ENCODE measurements at places on chromosomes 16 and 17.

DNA sequence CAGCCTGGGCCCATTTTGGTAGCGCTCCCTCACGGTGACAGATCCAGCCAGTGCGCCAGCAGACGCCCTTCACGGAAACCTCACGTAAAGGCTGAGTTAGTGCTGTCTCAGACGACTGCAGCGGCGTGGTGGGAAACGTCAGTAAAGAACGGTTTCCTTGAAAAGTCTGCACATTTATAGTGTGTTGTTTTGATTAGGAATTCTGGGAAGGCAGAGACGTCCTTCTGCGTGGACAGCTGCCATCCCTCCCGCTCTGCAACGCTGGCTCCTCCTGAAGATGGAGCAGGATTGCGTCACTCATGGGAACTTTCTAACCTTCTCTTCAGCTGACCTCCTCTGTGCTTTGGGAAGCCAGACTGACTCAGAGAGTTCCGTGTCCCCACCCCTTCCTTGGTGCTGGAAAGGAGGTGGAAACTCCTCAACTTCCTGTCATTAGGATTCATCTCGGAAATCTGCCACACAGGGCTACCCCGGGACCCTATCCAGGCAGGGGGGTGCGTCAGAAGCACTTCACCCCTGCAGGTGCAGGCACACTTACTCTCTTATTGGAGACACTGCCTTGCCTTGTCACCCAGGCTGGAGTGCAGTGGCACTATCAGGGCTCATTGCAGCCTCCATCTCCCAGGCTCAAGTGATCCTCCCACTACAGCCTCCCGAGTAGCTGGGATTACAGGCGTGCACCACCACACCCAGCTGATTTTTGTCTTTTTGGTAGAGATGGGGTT, 24.3 kb upstream of the CRISPLD2 start:
- no peak for DNase-seq

- peak; percentile 89 for DNase-seq
Observed at GRCh38 chr17:49230636-49231562, at the start of gene PHOSPHO1. Gene PHOSPHO1, minus strand, starts transcription at chr17:49230787. Its CDS starts 4,096 bp downstream, at chr17:49226691.

DNA sequence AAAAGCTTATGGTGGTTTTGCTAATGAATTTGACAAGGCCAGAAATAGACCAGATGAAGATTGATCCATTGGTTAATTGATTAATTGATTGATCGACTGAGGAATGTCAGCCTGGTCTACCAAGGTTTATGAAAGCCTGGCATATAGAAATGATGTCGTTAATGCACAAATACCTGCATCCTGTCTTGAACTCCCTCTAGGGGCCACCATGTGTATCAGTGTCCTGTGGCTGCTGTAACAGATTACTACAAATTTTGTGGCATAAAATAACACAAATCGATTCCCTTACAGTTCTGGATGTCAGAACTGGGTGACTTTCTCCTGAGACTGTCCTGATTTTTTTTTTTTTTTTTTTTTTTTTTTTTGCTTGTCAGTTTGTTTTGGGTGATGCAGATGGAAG, 553.2 kb downstream of the MAF start:
- DNase-seq: peak; percentile 14

DNA sequence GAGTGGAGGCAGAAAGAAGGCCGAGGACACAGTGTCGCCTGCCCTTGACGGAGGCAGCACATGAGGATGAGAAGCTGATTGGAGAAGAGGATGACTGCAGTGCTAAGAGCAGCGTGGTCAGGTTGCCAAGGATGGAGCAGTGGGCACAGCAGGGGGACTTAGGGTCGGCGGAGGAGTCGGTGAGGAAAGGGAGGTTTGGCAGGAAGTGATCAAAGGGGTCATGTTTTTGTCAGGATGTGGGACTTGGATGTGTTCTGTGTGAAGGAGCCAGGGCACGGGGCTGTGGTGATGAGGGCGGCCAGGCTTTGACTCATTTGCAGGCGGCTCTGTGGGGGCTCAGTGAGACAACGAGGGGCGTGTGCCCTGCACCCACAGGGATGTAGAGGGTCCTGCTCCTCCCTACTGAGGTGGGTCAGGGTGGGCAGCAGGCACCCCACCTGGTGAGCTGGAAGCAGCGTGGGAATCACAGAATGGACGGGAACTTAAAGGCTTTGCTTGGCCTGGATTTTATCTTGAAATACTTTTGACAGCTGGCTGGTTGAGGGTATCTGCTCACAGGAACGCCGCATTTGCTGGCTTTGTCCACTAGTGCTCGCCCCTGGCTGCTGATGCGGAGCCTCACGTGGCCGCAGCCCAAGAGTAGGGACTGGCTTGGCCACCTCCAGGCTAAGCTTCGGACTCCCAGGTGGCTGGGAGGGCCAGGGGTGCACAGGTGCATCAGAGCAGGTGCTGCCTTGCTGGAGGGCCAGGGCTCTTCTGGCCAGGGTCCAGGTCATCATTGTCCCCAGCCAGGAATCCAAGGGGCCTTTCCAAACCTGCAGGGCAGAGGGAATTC, 6.0 kb downstream of the MPG start:
- no peak for DNase-seq

DNA sequence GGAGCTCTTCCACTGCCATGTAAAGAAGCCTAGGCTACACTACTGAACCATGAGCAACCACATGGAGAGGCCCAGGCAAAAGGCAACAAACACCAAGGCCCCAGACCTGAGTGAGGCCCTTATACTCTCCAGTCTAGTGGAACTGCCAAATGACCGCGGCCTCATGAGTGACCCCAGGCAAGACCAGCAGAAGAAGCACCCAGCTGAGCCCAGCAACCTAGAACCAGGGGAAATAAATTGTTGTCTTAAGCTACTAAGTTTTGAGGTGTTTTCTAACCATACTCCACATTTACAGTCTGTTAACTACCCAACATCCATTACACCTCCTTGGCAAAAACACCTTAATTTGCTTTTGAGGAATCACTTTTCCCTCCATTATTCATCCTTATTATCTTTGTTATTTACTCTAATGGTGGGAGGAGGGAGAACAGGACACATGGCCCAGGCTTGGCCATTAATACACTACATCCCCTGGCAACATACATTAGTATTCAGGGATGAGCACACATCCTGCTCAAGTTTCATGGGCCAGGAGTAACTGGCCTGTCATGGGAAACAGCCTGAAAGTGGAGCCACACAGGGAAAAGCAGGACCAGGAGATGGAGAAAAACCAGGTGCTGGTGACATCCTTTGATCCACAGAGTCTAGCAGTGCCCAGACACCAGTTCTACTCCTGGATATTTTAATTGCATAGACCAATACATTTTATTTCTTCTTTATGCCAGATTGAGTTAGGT, 26.2 kb downstream of the SLC39A11 start:
- no peak for DNase-seq

DNA sequence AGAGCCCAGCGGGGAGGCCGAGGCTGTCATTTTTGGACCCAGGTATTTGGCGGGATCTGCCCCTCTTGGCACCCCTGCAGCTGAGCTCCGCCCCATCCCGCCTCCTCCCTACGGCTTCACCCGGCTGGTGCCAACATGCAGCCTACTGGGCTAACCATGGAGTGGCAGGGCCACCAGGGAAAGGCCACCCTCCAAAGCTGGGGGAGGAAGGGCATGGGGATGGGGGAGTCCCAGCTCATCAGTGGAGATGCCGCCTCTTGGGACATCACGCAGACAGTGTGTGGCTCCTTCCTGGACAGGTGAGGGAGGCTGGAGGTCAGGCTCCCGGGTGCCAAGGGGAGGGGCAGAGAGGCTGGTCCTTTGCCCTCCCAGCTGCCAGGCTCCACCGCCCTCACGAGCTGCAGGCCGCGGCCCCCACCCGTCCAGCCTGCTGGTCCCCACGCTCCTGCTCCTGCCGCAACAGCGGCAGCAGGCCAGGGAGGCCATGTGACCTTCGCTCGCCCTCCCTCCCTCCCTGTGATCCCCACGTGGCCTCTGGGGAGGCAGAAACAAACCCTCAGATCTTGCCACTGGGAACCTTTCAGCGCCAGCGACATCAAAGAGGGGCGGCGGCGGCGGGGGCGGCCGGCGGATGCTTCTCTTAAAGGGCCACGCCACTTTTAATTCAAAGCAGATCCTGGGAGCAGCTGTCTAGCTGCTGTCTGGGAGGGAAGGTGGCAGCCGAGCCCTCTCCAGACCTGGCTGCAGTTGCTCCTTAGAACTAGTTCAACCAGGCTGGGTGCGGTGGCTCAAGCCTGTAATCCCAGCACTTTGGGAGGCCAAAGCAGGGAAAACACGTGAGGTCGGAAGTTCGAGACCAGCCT, 6.8 kb upstream of the NOTUM start:
- DNase-seq: peak; percentile 84

DNA sequence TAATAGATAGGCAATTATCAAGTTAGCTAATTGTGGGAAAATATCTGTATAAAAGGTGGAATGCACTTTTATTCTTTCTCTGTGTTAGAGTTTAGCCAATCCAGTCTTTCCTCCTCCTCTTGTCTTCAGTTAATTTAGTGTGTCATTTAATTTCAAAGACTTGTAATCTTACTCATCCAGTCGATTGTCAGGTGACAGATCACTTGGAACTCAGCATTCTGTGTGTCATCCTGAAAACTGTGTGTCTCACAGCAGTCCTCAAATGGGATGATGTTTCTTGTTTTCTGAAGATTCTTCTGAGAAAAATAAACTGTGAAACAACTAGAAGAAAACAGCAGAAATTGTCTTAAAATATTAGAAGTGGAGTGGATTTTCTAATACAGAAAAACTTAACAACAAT, 290 bp upstream of the KRTAP4-1 start:
- no peak for DNase-seq

GRCh38 chr16:53904533-53904932, 200.6 kb downstream of the FTO start:
- DNase-seq: no peak

GRCh38 chr17:4393806-4394205, 27.3 kb upstream of the UBE2G1 start:
- peak; percentile 50 for DNase-seq

GRCh38 chr16:48583075-48584065, 26.6 kb downstream of the N4BP1 start:
- no peak for DNase-seq

DNA sequence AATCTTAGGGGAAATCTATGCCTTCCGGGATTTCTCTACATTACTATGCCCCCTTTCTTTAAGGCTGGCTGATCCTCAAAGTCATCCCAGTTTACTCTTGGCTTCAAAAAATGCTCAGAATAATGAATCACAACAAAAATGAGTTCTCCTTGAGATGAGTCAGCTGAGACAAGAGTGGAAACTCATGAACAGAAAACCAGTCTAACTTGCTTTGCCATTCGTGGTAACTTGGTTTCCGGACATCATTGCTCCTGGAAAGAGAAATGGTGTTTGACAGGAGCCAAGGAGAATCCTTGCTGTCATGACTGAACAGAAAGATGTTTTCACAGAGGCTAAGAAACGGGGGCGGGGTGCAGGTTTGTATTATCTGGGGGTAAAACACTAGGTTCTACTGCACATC, 435.6 kb upstream of the DYNLRB2 start:
- no peak for DNase-seq

DNA sequence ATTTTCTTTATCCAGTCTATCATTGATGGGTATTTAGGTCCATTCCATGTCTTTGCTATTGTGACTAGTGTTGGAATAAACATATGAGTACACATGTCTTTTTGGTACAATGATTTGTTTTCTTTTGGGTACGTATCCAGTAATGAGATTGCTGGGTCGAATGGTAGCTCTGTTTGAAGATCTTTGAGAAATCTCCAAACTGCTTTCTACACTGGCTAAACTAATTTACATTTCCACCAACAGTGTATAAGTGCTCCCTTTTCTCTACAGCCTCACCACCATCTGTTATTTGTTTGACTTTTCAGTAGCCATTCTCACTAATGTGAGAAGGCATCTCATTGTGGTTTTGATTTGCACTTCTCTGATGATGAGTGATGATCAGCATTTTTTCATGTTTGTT, 103.7 kb downstream of the GOSR1 start:
- DNase-seq: no peak

- peak; percentile 88 for DNase-seq
Observed at GRCh38 chr16:69469807-69470561, 45.6 kb downstream of the CYB5B start.

GRCh38 chr17:4808378-4808767, 1.4 kb downstream of the PLD2 start:
- no peak for DNase-seq

DNA sequence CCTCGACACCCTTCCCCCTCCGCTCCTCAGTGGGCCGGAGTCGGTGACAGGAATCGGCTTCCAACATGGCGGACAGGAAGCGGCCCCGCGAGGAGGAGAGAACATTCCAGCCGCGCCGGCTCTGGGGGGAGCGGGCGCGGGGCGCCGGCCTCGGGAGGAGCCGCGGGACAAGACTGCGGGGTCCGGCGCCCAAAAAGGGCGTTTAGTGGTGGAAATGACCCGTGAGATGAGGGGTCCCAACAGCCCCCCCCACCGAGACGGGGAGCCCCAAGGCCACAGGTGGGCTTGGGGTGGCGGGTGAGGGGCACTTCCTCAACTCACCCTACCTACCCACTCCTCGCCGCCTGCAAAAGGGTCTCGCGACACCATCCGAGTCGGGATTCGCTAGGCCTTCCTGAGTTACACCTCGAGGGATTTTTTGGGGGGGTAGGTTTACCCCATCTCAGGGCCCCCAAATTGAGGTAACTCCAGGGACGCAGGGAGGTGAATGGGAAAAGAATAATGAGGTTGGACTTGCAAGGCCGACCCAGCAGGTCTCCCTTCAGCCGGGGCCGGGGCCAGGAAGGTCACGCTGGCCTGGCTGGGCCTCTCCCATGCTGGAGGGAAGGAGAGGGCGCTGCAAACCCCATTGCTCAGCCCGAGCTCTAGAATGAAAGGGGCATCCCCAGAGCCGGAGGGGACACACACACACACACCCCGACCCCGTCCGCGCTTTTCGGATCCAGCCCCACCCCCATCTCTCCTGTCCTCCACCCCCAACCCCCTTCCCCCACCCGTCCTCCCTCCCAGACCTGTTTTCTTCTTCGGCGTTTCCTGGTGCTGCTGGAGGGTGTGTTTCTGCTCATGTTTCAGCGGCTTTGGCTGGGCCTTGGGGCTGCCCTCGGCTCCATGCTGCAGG, 707 bp downstream of the NUFIP2 start:
- DNase-seq: peak; percentile 70

DNA sequence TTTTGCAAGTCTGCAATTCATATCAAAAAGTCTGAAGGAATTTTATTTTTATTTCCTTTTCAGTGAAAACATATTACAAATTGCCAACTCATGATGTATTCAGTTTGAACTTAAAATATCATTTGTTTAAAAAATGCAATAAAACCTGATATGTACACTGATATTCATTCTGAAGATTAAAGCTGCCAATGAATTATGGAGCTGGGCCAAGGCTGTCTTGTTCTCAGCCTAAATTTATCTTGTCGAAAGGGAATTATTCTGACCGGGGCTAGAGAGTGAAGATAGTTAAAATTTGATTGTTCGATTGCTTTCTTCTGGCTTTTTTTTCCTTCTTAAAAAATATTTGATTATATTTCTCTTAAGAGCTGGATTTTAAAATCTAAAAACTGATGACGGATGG, 54.0 kb upstream of the RBFOX1 start:
- DNase-seq: no peak

All from GM12865 (cell line).